BJ (cell line): ENCODE measurements at places on chromosomes 12 and 14.

GRCh38 chr12:78331753-78332152 lies 501.1 kb downstream of the NAV3 start:
- no peak for DNase-seq

- DNase-seq = no peak
Measured at GRCh38 chr14:58414845-58415244, 12.5 kb downstream of the TIMM9 start.

DNA sequence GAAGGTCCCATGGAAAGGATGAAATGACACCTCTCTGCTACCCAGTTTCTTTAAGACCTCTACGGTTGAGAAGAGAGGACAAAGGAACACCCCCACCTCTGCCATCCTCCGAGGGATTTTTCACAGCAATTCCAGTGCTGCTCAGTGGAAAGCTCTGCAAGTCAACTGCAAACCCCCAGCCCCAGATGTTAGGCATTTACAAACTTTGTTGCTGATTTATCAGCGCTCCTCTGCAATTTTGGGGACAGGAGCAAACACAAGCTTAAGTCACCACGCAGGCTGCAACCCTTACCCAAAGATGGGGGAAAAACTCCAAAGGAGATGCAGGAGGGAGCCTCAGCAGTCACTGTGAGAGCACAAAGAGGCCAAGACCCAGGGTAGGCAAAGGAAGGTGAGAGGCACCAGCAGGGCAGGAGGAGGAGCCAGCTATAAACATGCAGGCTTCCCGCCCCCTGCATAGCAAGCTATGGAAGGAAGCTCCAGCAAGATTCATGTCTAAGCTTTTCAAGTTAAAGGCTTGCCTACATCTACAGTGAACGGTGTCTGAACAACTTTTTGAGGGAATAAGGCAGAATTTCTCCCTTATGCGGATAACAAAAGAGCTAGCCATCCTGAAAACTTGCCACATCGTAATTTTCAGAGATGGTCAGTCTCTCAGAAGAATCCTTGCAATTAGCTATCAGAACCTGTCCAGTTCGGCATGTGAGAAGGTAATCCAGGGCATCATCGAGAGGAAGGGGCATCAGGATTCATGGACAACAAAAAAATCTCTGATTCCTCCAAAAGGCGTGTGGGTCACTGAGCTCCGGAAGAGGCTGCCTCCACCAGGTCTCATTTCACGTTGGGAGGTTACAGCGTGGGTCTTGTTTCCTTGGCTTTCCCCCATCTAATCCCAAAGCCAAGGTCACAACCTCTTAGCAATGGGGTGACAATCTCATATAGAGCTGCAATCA lies 3.9 kb downstream of the CTDSP2 start:
- DNase-seq = no peak

GRCh38 chr12:75971253-75971652 lies 60.3 kb downstream of the PHLDA1 start:
- no peak for DNase-seq

- no peak for DNase-seq
Measured at GRCh38 chr14:54052696-54053385, 96.2 kb upstream of the BMP4 start.

- no peak for DNase-seq
Measured at GRCh38 chr12:51441583-51441982, 17.0 kb downstream of the SLC4A8 start.

DNA sequence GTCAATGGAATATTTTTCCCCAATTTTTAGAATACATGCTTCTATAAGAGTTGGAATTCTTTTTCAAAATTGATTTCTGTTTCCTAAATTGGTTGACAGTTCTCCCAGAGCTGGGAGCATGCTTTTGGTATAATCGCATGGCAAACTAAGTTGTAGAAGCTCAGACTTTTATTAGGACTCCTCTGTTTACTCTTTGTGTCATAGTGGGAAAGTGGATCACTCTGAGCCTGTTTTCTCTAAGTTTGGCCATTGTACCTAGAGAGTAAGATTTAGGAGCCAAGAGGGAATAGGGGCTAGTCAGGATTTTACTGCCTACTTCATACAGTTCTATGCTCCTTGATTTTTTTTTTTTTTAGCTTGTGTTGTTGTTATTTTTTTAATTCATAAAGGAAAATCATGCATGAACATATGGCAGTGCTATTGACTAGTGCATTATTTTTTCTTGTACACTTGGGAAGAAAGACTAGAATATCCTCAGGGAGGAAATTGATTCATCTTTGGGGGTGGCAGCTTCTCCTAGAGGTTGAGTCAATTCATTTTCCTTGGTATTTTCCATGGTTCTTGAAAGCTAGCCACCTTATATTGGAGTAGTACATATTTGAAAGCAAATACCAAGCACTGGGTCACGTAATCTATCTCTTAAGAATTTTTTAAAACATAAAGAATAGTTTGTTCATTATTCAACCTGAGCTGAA lies 77.7 kb upstream of the TRAF3 start:
- no peak for DNase-seq

DNA sequence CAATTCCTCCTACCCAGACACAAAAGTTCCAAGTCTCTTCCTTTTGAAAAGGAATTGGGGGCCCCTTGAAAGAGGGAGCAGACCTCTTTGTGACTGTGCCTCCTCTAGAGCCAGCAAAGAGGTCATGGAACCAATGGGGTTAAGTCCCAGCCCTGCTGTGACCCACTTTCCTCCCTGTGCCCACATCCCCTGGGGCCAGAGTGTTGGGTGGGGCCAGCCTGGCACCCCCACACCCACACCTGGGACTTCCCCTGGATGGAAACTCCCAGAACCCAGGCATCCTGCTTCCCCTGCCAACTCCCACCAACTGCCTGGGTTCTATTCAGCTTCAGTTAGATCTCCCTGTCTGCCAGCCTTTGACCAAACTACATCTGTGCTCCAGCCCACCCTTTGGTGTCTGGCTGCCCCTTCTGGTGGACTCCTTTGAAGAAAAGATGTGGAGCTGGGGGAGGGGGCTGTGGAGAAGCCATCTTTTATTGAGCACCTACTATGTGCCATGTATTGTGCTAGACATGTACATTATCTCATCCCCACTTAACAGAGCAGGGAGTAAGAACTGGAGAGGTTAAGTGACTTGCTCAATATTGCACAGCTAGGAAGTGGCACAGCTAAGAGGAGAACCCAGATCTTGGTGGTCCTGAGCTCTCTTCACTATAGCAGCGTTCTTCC lies 4.6 kb upstream of the RARG start:
- DNase-seq = no peak

DNA sequence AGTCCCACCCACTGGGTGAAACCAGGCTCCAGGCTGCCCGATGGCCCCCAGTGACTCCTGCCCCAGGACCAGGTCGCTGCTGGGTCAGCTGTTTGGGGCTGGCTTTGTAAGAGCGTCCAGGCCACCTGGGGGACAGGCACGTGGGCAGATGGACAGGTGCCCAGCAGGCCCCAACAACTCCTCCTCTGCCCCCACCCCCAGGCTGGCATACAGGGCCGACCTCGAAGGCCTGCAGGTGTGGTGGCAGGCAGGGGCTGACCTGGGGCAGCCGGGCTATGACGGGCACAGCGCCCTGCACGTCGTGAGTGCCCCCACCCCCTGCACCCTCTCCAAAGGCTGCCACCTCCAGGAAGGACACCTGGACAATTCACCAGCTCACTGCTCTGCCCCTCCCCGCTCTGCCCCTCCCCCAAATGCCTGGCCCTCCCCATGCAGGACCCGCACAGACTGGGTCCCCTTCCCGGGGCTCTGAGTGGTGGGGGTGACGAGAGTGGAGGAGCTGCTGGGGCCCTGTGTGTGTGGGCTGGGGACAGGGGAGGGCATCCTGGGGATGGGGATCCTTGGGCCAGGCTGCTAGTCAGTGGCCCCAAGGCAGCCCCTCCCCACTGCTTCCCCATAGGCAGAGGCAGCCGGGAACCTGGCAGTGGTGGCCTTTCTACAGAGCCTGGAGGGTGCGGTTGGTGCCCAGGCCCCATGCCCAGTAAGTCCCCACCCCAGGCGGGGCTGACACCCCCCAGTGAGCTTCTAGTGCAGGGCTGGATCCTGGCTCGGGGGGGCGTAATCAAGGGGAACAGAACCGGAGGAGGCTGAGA lies 26.0 kb downstream of the ASPG start:
- no peak for DNase-seq

- DNase-seq = no peak
Measured at GRCh38 chr12:89098441-89099112, 253.7 kb downstream of the DUSP6 start.
